Left forelimb (tissue), 1 donor: ENCODE measurements at places on chromosomes 7 and 10.

- DNase-seq = no peak
Measured at GRCh38 chr7:55132890-55133551, 114.2 kb downstream of the EGFR start.

GRCh38 chr10:92834986-92835385 lies 13.3 kb upstream of the EXOC6 start:
- no peak for DNase-seq

GRCh38 chr10:127125331-127125730 lies 71.1 kb downstream of the INSYN2A start:
- DNase-seq = no peak

DNA sequence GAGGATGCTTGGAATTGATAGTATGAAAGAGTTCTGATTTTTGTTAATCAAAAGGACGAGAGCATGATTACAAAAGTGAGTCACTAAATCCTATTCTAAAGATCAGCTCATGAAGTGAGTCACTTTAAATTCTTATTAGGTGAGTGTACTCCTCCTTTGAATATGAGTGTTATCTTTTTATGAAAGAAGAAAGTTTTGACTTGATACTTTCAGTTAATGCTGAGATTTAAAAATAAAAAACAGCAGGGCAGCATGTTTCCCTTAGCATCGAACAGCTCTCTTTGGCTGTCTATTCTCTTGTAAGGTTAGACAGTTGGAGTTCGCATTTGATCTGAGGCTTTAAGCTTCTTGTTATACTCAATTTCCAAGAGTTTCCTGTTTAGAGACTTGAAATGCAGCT lies 222.0 kb downstream of the TWIST1 start:
- no peak for DNase-seq

- no peak for DNase-seq
Measured at GRCh38 chr10:51117794-51118193, 43.5 kb downstream of the PRKG1 start.

- no peak for DNase-seq
Measured at GRCh38 chr7:133470-133869, 58.9 kb upstream of the FAM20C start.

GRCh38 chr10:119413093-119413453 lies 129.4 kb downstream of the RGS10 start:
- no peak for DNase-seq

GRCh38 chr7:1846331-1847065 lies 176.4 kb downstream of the ELFN1 start:
- DNase-seq = peak; percentile 61

GRCh38 chr7:72706521-72706920 lies 121.5 kb downstream of the TYW1B start:
- DNase-seq = no peak

DNA sequence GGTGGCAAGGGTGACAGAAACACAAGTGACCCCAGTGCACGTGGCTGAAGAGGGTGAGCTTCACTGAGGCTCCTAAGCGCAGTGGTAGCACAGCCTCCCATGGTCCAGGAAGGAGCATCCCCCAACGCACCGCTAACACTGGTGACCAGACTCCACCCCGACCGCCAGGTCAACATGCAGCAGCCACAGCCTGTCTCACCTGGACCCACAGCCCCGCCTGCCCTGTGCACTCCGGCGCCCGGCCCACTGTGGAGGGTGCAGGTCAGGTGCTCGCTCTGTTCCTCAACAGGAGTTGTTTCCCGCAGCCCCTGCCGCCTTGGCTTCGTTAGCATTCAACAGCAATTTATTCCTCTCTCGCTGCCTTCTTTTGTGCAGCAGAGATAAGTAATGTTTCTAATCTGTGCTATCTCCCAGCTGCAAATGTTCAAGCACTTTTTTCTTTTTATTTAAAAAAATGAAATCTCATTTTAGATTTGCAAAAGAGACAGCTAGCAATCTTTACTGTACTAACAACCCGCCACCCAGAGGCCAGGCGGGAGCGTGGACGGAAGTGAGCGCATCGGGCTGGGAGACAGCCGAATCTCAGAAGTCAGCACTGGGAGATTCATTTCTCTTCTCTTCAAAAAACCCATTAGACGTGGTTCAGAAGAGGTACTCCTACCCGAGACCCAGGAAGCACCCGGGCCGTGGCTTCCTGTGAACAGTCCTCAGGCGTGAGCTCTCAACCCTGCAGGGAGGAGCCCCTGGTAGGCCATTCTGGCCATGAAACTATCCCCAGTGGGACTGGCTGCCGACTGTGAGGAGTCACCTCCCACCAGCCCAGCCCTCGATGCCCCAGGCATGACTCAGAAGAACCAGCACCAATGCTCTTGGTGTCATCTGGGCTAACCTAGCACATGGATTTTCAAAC lies 133.4 kb downstream of the MAD1L1 start:
- no peak for DNase-seq

- no peak for DNase-seq
Measured at GRCh38 chr7:85612514-85612913, 425.7 kb upstream of the SEMA3D start.

DNA sequence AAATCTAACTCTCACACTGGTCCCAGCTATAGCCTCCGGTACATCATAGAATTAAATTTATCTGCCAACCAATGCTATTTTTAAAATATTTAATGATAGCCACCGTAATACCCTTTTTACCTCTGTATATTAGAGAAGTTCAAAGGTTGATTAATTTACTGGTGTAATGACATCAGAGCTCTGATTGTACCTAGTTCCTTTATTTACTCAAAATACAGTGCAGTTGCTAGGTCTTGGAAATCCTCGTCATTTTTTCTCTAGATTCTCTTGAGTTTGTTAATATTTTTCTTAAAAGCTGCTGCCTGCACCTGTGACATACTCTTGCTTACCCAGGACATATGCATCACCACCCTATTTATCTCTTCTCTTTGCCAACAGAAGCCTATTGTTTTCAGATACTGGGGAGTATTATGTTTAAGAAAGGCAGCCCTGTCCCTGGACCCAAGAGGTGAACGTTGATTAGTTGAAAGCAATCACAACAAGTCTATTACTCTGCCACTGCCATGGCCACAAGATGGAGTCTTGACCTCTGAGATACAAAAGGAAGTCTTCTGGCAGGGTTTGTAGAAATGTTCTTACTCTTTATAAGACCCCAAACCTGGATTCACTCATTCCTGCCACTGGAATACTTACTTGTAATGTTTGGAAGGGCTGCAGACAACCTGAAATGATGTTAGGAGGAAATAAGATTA lies 25.6 kb upstream of the TMEM26 start:
- DNase-seq = no peak

- no peak for DNase-seq
Measured at GRCh38 chr10:65172249-65172648, 1651.0 kb downstream of the REEP3 start.

- no peak for DNase-seq
Measured at GRCh38 chr7:2105917-2106316, 126.8 kb downstream of the MAD1L1 start.

GRCh38 chr7:131236318-131236672 lies 91.4 kb upstream of the MKLN1 start:
- DNase-seq = no peak

DNA sequence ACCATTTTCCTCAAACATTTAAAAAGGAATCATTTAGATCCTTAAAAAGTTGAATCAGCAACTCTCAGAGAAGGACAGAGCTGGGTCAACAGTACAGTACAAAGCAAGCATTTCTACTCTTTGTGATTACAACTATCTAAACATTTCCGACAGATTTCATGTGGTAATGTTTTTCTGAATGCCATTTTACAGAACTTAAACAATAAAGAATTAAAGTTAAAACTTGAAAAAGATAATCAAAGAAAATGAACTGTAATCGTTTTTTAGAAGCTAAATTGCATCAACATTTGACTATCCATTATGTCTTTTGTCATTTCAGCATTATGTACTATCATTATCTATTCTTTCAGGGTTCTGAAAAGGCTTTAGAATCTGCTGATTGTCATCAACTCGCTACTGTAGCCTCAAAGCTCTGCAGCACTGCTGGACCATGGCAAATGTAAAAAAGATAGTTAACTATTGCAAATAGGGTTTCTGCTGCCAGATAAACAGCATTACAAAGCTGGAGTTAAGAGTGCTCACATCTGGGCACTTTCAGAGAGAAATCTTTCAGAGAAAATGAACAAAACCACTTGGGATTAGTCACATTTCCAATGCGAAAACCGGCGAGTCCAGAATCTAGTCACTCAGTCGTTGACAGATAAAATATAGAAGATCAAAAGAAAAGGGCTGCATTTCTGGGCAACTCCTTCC lies 160.4 kb upstream of the LAMB4 start:
- no peak for DNase-seq

DNA sequence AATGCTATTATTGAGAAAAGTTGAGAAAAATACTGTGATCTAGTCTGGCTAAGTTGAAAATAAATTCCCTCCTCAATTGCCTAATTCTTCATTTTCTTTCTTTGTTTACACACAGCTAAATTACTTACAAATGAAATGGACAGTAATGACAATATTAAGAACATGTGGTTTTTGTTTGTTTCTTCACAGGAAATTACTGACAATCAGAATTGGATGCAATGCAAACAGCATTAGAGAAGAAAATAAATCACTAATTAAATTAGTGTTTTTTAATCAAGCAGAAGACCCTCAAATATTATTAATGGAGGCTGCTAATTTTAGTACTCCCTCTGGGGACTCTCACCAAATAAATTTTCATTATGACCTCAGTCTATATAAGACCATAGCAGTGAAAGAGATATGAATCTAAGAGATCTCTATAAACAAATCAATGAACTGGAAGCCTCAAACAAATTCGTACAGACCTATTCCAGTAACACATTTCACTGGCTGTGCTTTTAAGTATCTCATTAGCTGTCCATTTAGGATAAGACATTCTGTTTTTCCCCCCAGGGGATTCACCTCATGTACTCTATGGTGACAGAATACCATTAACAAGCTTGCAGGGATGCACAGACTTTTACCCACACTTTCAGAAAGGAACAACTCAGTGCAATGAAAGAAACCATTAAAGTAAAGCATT lies 202.0 kb upstream of the DGKB start:
- no peak for DNase-seq

DNA sequence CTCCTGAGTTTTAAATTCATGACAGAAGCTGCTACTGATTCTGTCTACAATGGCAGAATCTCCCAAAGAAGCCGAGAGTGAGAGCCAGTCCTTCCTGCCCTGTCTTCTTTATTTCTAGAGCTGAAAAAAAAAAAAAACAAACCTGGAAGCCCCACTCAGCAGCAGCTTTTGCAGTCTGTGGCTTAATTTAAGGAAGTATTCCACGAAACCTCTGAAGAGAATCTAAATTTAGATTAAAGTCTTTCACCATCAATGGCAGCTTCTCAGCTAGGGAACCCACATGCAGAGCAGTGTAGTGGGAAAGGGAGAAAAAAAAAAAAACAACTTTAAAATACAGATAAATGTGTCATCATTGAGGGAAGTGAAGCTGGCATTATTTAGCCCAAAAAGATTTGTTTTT lies 23.4 kb downstream of the SMURF1 start:
- DNase-seq = no peak

DNA sequence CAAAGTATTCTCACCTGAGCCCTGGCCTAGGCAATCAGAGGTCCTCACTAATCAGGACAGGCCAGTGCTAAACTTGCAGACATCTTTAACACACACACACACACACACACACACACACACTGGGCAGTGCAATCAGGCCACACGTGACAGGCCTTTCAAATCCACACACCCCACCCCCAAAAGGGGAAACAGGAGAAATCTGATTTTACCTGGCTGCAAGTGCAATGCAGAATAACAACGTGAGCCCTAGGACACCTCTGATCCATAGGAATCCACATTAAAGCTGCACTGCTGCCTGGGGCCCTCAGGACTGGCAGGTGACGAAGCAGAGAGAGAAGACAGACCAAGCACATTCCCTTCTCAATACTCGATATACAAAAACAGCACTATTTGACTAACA lies 218.9 kb downstream of the FAM107B start:
- DNase-seq = no peak

DNA sequence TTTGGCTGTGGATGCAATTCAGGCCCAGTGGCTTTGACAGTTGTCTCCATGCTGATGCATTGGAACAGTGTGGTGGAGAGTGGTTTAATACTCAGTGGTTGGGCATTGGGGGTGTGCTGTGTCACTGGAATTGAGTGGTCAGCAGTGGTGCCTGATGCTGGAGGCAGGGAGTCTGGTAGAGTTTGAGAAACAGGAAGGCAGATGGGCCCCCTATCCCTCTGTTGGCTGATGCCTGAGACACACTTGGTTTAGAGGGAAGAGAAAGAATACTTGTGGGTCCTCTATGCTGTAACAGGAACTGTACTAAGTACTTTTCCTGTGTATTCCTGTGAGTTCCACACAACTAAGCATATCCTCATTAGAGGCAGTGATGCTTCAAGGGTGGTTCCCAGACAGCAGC lies 55.4 kb downstream of the EEPD1 start:
- no peak for DNase-seq

GRCh38 chr10:21514818-21515351 lies 10.6 kb downstream of the SKIDA1 start:
- DNase-seq = no peak

GRCh38 chr7:120785095-120785494 lies 72.8 kb downstream of the TSPAN12 start:
- no peak for DNase-seq
